GM13977 (cell line): ENCODE measurements at places on chromosomes 13 and 19.

- no peak for DNase-seq
Observed at GRCh38 chr13:106103779-106104178, 431.7 kb downstream of the EFNB2 start.

GRCh38 chr13:80022146-80022545 lies 318.8 kb downstream of the SPRY2 start:
- DNase-seq = no peak

GRCh38 chr19:41957161-41957837 lies 1.8 kb downstream of the RABAC1 start:
- DNase-seq = no peak

GRCh38 chr13:92313382-92313781 lies 913.2 kb upstream of the GPC6 start:
- no peak for DNase-seq

DNA sequence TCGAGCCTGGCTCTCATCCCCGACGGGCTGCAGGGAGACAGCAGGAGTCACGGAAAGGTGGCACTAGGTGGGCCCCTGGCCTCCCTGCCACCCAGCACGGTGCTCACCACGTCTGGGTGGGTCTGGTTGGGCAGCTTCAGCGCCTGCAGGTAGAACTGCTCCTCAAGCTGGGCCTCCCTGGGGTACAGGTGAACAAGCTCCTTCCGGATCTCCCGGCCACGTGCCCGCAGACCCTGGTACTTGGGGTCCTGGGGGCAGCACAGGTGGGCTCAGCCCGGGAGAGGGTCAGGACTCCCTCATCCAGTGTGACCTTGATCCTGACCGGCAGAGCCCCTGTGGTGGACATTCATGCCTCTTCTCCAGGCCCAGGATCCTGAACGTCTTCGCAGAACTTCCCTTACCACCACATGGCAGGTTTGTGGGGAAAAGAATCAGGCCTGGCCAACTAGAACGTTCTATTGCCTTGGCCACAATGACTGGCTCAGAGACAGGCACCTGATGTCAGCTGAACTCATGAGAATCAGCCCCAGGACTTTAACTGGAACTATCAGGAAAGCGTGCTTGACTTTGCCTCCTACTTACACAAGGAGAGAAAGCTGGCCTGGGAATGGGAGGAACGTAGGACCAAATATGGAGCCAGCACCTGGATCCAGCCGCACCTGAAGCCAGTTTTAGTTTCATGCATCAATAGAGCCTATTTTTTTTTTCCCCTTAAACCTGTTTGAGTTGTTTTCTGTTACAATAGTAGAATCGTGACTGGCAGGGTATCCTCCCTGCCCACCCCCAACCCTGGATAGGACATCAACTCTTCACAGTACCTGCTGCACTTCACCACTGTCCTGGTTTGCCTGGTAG lies 8.9 kb downstream of the SARS2 start:
- no peak for DNase-seq

DNA sequence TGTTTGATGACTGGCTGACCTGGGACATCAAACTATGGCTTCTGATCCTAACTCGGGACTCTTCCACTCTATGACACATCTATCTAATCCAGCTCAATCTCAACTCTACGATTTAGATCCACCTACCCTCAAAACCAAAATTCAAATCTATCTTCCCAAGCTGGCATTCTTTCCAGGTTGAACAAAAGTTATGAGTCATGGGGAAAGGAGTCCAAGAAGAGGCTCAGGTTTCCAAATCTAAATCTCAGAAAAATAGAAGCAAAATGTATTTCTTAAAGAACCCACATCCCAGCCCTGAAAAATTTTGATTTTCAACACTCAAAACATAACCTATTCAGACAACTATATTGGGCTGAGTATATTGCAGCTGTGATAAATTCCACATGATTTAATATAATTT lies 143.9 kb upstream of the IPO5 start:
- no peak for DNase-seq

DNA sequence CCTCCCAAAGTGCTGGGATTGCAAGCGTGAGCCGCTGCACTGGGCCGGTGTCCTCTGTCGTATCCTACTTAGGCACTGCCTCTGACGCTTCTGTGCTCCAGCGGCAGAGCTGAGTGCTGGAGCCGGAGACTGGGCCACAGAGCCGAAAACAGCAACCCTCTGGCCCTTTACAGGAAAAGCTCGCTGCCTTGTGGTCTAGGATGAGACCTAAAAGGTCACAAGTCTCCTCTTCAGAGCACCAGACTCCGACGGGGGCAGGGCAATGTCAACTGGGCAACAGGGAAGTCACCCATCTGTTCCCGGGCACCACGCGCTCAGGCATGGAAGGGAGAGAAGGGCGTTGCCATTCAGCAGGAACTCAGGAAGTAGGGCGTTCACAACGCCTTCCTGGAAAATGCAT lies 91.7 kb downstream of the GADD45B start:
- no peak for DNase-seq

- no peak for DNase-seq
Observed at GRCh38 chr19:5559804-5560133, 8.0 kb downstream of the TINCR start.

GRCh38 chr19:29583196-29583999 lies 22.7 kb upstream of the POP4 start:
- no peak for DNase-seq

- DNase-seq = no peak
Observed at GRCh38 chr19:37942516-37942902, 35.5 kb downstream of the SIPA1L3 start.
